ENCODE measurements at places on chromosomes 13 and 19. TPM values are rescaled to one million over a fixed set of nuclear protein-coding genes. Genes with fewer than 3 reads are reported as not detected.
A peak's percentile ranks its signal among the peaks of the same experiment; 100 is the strongest.

The KLK3 gene
- total RNA-seq, result not detected

The THSD1 gene
- 0.31 TPM for total RNA-seq

The NAXD gene
- total RNA-seq, result 22.7 TPM

The PAF1 gene
- 35.5 TPM for total RNA-seq

The GJB2 gene
- 1.1 TPM for total RNA-seq

The C19orf81 gene
- 1.5 TPM for total RNA-seq

The COL5A3 gene
- total RNA-seq, result 2.8 TPM

The CEBPA gene
- 0.45 TPM for total RNA-seq

The ZNF737 gene
- total RNA-seq, result 16.2 TPM

The DNAAF3 gene
- total RNA-seq, result not detected

- H3K4me1 ChIP-seq, result peaks cover 26% of the 10 kb centered on the region
- peaks cover 19% of the 10 kb centered on the region for H3K27me3 ChIP-seq
- H3K4me3 ChIP-seq, result peak overlapping the region; percentile 46
- DNase-seq, result peak; percentile 93
- peak overlapping the region; percentile 76 for H3K27ac ChIP-seq
Observed at GRCh38 chr19:11535792-11536595, 2.7 kb upstream of the CNN1 start.

GRCh38 chr13:97432917-97433726, 847 bp upstream of the RAP2A start:
- peaks cover 25% of the 10 kb centered on the region for H3K4me1 ChIP-seq
- DNase-seq, result peak; percentile 98
- peaks cover 1% of the 10 kb centered on the region for H3K27me3 ChIP-seq
- peak overlapping the region; percentile 97 for H3K27ac ChIP-seq
- peaks cover 2% of the 10 kb centered on the region for H3K36me3 ChIP-seq

- H3K27me3 ChIP-seq, result no peaks in the 10 kb centered on the region
- H3K4me1 ChIP-seq, result peaks cover 2% of the 10 kb centered on the region
- no peak overlapping the region for H3K4me3 ChIP-seq
- no peak overlapping the region for H3K27ac ChIP-seq
- H3K36me3 ChIP-seq, result no peaks in the 10 kb centered on the region
- DNase-seq, result no peak
Observed at GRCh38 chr19:40302224-40303011, 17.3 kb upstream of the AKT2 start.

DNA sequence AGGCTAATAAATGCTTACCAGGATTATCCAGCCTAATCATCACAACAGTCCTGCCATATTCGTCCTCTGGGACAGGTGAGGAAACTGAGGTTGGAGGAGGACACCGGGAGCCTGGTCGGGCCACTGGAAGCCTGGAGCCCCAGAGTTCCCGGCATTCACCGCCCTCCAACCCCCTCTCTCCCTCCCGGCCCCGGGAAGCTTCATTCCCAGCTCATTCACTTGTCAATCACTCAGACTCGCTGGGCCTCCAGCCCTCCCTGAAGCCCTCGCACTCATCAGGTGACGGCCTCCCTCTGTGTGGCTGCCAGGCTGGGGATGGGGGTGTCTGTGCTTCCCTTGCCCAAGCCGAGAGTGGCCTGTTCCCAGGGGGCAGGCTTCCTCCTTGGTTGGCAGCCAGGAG, 22.5 kb upstream of the ZNF99 start:
- H3K27me3 ChIP-seq, result no peaks in the 10 kb centered on the region
- H3K27ac ChIP-seq, result no peak overlapping the region
- H3K36me3 ChIP-seq, result no peaks in the 10 kb centered on the region
- H3K4me1 ChIP-seq, result no peaks in the 10 kb centered on the region
- no peak overlapping the region for H3K4me3 ChIP-seq
- DNase-seq, result no peak

DNA sequence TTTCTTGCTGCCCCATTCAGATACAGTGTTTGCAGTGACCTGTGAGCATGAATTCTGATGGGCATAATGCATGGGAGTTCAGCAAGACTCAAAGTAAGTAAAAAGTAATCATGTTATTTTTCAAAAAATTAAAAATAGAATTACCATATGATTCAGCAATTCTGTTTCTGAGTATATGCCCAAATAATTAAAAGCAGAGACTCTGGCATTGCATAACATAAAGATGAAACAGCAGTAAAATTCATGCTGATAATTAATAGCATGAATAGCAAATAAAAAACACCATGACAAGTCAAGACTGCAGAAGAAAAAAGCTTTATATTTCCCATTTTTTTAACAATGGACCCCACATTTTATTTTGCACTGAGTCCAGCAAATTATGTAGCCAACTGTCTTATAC, 21.3 kb downstream of the RNF6 start:
- H3K36me3 ChIP-seq, result peaks cover 11% of the 10 kb centered on the region
- DNase-seq, result no peak
- no peaks in the 10 kb centered on the region for H3K27me3 ChIP-seq

GRCh38 chr13:97520866-97521265, 86.9 kb downstream of the RAP2A start:
- H3K4me1 ChIP-seq, result no peaks in the 10 kb centered on the region
- no peak overlapping the region for H3K27ac ChIP-seq
- peaks cover 8% of the 10 kb centered on the region for H3K27me3 ChIP-seq
- DNase-seq, result no peak

- no peak overlapping the region for H3K27ac ChIP-seq
- peaks cover 21% of the 10 kb centered on the region for H3K4me1 ChIP-seq
- no peak for DNase-seq
- H3K4me3 ChIP-seq, result no peak overlapping the region
- H3K27me3 ChIP-seq, result peaks cover 51% of the 10 kb centered on the region
- no peaks in the 10 kb centered on the region for H3K36me3 ChIP-seq
Observed at GRCh38 chr19:51461723-51462161, 3.5 kb upstream of the SIGLEC8 start.

GRCh38 chr19:12623361-12624031, 12.8 kb downstream of the ZNF791 start:
- no peak for DNase-seq
- no peaks in the 10 kb centered on the region for H3K27me3 ChIP-seq
- H3K36me3 ChIP-seq, result peaks cover 39% of the 10 kb centered on the region
- H3K4me1 ChIP-seq, result peaks cover 5% of the 10 kb centered on the region
- H3K27ac ChIP-seq, result no peak overlapping the region
- H3K4me3 ChIP-seq, result no peak overlapping the region

DNA sequence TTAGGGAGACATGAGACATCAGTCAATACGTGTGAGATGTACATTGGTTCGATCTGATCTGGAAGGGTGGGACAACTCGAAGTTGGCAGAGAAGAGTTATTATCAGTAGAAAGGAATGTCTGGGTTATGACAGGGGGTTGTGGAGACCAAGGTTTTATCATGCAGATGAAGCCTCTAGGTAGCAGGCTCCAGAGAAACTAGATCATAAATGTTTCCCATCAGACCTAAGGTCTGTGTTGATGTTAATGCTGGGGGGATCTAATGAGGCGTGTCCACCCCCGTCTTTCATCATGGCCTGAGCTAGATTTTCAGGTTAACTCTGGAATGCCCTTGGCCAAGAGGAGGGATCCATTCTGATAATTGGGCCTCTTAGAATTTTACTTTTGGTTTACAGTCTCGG, 187.0 kb upstream of the KL start:
- no peaks in the 10 kb centered on the region for H3K4me1 ChIP-seq
- H3K27me3 ChIP-seq, result no peaks in the 10 kb centered on the region
- H3K36me3 ChIP-seq, result no peaks in the 10 kb centered on the region

- H3K4me1 ChIP-seq, result peaks cover 1% of the 10 kb centered on the region
- no peaks in the 10 kb centered on the region for H3K36me3 ChIP-seq
- H3K27me3 ChIP-seq, result peaks cover 2% of the 10 kb centered on the region
Observed at GRCh38 chr13:25987987-25988386, 63.8 kb downstream of the SHISA2 start.

GRCh38 chr13:91704398-91704797, 306.0 kb downstream of the GPC5 start:
- no peak for DNase-seq
- no peaks in the 10 kb centered on the region for H3K27me3 ChIP-seq
- H3K27ac ChIP-seq, result no peak overlapping the region
- H3K4me3 ChIP-seq, result no peak overlapping the region

DNA sequence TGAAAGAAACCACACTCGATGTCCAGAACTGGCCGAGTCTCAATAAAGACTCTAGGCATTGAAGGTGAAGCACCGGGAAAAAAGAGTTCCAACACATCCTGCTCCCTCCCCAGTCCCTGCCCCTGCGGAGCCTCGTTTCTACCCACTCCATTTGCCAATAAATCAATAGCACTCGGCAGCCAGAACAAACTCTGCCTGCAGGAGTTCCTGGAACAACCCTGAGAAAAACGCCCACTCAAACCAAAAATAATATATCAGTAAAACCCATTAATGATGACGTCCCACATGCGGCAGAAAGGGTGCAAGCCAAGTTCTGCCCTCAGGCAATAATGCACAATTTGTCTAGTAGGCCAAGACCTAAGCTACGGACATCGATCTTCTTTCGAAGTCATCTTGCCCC, 41.0 kb downstream of the PDCD5 start:
- no peaks in the 10 kb centered on the region for H3K27me3 ChIP-seq
- no peaks in the 10 kb centered on the region for H3K4me1 ChIP-seq
- no peak overlapping the region for H3K4me3 ChIP-seq
- peaks cover 28% of the 10 kb centered on the region for H3K36me3 ChIP-seq
- no peak overlapping the region for H3K27ac ChIP-seq

DNA sequence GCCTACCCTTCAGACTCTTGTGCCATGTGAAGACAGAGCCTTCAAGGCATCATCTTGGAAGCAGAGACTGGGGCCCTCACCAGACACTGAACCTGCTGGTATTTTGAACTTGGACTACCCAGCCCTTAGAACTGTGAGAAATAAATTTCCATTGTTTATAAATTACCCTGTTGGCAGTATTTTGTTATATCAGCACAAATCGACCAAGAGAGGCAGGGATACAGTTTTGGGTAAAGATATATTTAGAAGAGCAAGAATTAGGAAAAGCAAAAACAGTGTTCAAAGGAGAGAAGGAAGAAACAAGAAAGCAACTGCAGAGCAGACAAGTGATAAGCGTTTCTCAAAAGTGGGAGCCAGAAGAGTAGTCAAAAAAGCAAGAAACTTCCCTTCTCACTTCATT, 600.8 kb downstream of the DCT start:
- H3K4me1 ChIP-seq, result no peaks in the 10 kb centered on the region
- no peak overlapping the region for H3K4me3 ChIP-seq
- H3K27ac ChIP-seq, result no peak overlapping the region
- no peak for DNase-seq
- H3K36me3 ChIP-seq, result no peaks in the 10 kb centered on the region
- H3K27me3 ChIP-seq, result no peaks in the 10 kb centered on the region

- DNase-seq, result peak; percentile 60
- no peaks in the 10 kb centered on the region for H3K27me3 ChIP-seq
- peaks cover 38% of the 10 kb centered on the region for H3K4me1 ChIP-seq
- peak overlapping the region; percentile 71 for H3K4me3 ChIP-seq
Observed at GRCh38 chr19:45451131-45451849, 16.5 kb upstream of the FOSB start.

- no peaks in the 10 kb centered on the region for H3K27me3 ChIP-seq
- H3K4me1 ChIP-seq, result no peaks in the 10 kb centered on the region
- no peak for DNase-seq
Observed at GRCh38 chr13:31587698-31588266, 151.5 kb upstream of the RXFP2 start.

DNA sequence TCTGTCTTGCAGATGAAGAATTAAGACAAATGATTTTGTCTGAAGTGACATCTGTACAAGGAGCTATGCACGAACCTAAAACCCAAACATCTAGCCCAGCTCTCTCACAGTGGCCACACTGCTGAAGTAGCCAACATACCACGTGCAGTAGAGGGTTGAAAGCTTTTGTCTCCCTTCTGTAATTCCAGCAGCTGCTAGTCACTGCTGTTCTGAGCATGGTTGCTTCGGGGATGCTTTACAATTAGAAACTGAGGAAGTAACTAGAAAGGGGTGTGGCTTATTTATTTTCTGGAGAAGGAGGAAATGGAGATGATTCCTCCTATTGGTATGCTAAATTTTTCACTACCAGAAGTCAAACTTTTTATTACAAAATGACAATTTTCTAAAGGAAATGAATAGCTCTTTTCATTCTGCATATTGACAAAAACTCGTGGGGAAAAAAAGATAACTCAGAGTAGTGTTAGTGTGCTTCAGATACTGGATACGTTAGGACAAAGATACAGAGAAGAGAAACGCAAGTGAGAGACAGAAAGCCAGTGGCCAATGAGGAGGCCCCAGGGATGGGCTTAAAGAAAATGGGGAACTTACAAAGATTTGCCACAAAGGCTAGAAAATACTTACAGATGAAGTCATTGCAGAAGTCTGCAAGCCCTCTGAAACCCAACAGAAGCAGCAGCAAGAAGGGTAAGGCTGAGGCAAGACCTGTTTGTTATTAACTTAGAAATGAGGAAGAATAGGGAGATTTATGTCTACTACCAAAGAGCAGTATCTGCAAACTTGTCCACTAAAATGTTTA, 192.7 kb upstream of the MIR17HG start:
- no peak overlapping the region for H3K4me3 ChIP-seq
- H3K4me1 ChIP-seq, result no peaks in the 10 kb centered on the region
- no peaks in the 10 kb centered on the region for H3K36me3 ChIP-seq
- H3K27me3 ChIP-seq, result peaks cover 4% of the 10 kb centered on the region
- DNase-seq, result no peak

GRCh38 chr13:36323951-36324566, 22.1 kb downstream of the SPART start:
- H3K27ac ChIP-seq, result no peak overlapping the region
- peaks cover 16% of the 10 kb centered on the region for H3K36me3 ChIP-seq
- no peaks in the 10 kb centered on the region for H3K4me1 ChIP-seq
- no peak for DNase-seq
- no peaks in the 10 kb centered on the region for H3K27me3 ChIP-seq

- H3K4me1 ChIP-seq, result no peaks in the 10 kb centered on the region
- no peak overlapping the region for H3K4me3 ChIP-seq
- H3K27ac ChIP-seq, result no peak overlapping the region
- DNase-seq, result no peak
- H3K27me3 ChIP-seq, result no peaks in the 10 kb centered on the region
- H3K36me3 ChIP-seq, result peaks cover 19% of the 10 kb centered on the region
Observed at GRCh38 chr13:113620036-113620796, 35.7 kb downstream of the TFDP1 start.

DNA sequence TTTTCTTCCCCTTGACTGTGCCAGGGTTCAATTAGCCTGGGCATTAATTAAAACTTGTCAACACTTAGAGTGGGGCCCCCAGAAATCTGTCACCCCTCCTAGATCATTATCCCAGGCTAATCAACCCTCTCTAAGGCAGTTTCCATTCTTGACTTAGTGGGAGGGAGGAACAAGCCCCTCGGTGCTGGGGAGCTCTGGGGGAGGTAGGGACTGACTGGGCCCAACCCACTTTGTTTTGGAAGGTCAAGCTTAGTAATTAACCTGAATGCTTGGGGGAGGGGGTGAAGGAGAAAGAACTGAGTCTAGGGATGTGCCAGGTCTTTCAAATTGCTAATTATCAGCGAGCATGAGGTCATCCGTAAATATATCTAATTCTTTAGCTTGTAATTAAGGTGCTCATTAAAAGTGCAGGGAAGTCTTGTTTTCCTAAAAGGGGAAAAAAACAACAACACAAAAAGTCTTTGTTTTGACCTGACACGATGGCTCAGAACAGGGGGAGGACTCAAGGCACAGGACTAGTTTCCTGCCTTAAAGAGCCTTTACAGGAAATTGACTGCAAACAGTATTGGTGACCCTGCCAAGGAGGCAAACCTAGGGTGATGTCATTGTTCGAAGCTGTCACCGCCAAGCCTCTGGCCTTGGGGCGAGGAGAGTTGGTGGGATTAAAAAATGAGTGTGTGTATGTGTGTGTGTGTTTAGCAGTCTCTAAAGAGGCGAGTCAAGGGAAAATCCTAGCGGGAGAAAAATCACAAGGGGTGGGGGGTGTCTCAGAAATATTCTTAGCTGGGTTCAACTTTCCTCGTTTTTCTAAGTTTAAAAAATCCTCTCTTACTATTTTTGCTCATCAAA, 19.4 kb downstream of the ACTN4 start:
- H3K36me3 ChIP-seq, result peaks cover 17% of the 10 kb centered on the region
- H3K4me1 ChIP-seq, result peaks cover 75% of the 10 kb centered on the region
- H3K27me3 ChIP-seq, result peaks cover 5% of the 10 kb centered on the region
- peak overlapping the region; percentile 74 for H3K27ac ChIP-seq
- H3K4me3 ChIP-seq, result no peak overlapping the region
- DNase-seq, result peak; percentile 52

Measured in activated CD8-positive, alpha-beta T cell treated with anti-CD3 and anti-CD28 coated beads for 36 hours (primary cell).